ENCODE measurements at places on chromosomes 5 and 9.

- no peak for DNase-seq
Measured at GRCh38 chr5:131386779-131387178, 122.9 kb downstream of the CDC42SE2 start.

GRCh38 chr9:26955222-26955903, 849 bp upstream of the IFT74 start:
- DNase-seq = peak; percentile 41

- DNase-seq = no peak
Measured at GRCh38 chr5:119393201-119393691, 37.4 kb downstream of the TNFAIP8 start.

DNA sequence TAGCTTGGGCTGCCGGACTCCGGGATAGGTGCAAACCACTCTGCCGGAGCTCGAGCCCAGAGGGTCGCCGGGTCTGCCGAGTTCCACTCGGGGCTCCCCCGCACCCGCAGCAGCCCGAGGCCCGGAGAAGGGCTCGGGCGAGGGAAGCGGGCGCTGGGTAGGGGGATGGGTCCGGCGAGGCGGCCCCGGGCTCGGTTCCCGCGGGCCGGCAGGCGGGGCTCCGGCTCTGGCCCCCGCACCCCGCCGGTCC, 507 bp downstream of the RICTOR start:
- no peak for DNase-seq

GRCh38 chr9:136011703-136012496, 50.7 kb upstream of the UBAC1 start:
- peak; percentile 49 for DNase-seq

- DNase-seq = no peak
Measured at GRCh38 chr9:18493451-18493993, 19.6 kb downstream of the ADAMTSL1 start.

- no peak for DNase-seq
Measured at GRCh38 chr5:83856881-83857280, 136.2 kb upstream of the HAPLN1 start.

GRCh38 chr5:13785781-13786415, 158.6 kb downstream of the DNAH5 start:
- no peak for DNase-seq

- no peak for DNase-seq
Measured at GRCh38 chr5:171797543-171797942, 11.9 kb downstream of the SMIM23 start.

GRCh38 chr9:6680797-6681146, 35.2 kb upstream of the GLDC start:
- peak; percentile 69 for DNase-seq

DNA sequence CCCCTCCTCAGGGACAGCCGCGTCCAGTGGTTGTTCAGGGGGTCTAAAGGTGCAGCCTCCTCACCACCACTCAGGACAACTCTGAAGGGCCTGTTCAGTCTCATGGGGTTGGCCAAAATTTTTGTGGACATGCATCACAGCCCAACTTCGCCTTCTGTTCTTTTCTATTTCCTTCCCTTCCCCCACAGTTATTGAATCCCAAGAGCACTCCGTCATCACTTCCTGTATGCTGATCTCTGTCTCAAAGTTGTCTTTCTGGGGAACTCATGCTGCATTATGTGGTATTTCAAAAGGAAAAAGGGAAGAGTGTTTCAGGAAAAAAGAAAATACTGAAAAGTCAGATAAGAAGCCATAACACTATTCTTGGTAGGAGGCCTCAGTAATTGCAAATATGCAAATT, 355.4 kb downstream of the CAAP1 start:
- DNase-seq = no peak

GRCh38 chr5:34866989-34867471, 28.1 kb downstream of the TTC23L start:
- DNase-seq = no peak

DNA sequence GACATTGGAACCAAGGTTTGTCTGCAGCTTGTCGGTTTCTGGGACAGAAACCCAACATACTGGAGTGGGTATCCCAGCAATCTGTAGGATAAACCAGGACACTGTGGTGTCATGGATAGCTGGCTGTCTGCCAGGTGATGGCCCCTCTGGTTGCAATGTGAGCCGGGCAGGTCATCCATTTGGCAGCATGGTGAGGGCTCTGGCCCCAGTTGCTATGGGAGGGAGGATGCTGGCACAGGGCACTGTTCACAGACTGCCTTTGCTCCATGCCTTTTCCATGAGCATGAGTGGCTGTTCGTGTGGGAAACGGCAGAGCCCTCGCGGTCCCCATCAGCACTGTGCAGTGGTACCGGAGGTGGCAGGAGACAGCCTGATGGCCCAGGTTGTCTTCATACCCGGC, 6.4 kb downstream of the S1PR3 start:
- DNase-seq = no peak

DNA sequence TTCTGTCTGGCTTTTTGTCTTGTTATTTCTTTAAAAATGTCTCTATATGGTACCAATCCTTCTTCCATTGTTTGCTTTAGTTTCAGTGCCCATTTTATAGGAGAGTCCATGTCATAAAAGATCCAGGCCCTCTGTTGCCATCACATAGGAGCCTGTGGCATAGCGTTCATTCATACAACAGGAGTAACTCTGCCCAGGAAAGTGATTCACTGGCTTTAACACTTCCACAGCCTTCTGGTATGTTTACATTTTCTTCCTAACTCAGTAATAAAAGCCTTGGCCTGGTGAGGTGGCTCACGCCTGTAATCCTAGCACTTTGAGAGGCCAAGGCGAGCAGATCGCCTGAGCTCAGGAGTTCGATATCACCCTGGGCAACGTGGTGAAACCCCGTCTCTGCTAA, 519.3 kb upstream of the PTGER4 start:
- DNase-seq = no peak

GRCh38 chr9:134968011-134968822, 50.5 kb upstream of the FCN1 start:
- DNase-seq = no peak

DNA sequence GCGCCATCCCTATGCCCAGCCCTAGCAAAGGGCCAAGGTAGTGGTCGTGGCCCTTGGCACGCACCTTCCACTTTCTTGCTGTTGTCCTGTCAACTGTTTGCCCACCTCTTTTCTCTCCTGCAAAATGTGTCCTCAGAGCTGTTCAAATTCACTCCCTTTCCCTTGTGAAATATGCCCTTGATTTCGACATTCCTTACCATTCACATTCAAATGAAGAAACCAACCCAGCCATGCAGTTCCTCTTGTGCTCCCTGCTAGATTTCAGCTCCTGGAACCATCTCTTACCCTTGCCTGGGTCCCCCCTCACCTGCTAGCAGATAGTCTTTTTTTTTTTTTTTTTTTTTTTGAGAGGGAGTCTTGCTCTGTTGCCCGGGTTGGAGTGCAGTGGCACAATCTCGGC, 19.6 kb upstream of the HRH2 start:
- no peak for DNase-seq

GRCh38 chr5:142281966-142282365, 42.9 kb downstream of the SPRY4 start:
- DNase-seq = no peak

DNA sequence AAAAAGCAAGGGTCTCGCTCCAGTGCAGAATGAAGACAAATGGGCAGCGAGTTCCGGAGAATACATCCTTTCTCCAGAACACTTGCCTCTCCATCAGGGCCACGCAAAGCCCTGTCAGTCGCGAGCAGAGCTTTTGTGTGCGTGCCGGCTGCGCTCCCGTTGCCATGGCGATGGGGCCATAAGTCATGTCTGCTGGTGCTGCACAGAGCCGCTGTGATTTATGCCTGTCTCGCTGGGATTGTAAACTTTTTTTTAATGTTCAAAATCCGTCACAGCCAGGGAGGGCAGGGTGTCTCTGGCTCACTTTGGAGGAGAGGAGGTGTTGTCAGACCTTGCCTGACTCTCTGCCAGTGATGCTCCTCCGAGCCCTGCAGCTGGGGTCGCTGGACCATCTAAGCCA, 272.7 kb downstream of the TRIM32 start:
- peak; percentile 46 for DNase-seq

- no peak for DNase-seq
Measured at GRCh38 chr9:105262497-105262896, 18.0 kb downstream of the SLC44A1 start.

DNA sequence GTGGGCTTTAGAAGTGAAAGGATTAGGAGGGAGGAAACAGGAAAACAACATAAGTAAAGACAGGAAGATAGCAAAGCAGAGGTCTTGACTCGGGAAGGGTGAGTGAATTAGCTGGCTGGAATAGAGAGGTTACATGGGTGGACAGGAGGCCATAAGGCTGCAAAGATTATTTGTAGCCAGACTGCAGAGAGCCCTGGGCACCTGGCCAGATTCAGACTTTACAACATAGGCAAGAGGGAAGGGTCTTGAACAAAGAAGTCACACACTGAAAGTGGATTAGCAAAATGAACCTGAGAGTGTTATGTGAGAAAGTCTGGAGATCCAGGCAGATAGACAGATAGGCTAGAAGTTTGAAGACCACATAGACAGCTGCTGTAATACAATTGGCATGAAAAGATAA, 29.7 kb upstream of the CER1 start:
- DNase-seq = no peak
